T follicular helper cell (primary cell): ENCODE measurements at places on chromosomes 7 and 10.

DNA sequence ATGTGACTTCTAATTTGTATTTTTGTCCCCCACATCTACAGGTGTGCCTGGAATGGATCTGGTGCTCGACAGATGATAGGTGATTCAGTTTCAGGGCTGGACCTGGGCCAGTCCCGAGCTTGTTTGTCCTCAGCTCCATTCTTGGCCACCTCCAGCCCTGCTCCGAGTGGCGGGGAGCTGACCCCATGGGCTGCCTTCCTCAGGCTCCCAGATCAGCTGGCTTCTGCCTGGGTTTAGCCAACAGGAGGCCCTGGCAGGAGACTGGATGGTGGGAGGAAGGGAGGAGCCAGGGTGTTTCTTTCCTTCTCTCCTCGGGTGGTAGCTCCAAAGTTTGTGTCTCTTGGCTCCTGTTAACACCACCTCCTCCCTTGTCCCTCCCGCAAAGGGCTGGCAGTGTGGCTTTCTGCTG, 75.2 kb downstream of the CDH23 start:
- no peak for DNase-seq

GRCh38 chr10:43305876-43306275, 39.0 kb upstream of the RASGEF1A start:
- DNase-seq, result no peak

GRCh38 chr7:12490107-12490688, 80.3 kb upstream of the SCIN start:
- no peak for DNase-seq

- no peak for DNase-seq
Observed at GRCh38 chr10:130774871-130775270, 536.6 kb downstream of the TCERG1L start.

- DNase-seq, result no peak
Observed at GRCh38 chr10:72709041-72709440, 17.1 kb downstream of the MCU start.

GRCh38 chr7:93758631-93759030, 131.9 kb downstream of the TFPI2 start:
- no peak for DNase-seq
